ENCODE measurements at places on chromosomes 2 and 18. TPM values are rescaled to one million over a fixed set of nuclear protein-coding genes. Genes with fewer than 3 reads are reported as not detected.

The TLX2 gene
- not detected for total RNA-seq

The DCC gene
- total RNA-seq: not detected

The LYPD6 gene
- 12.2 TPM for total RNA-seq

DNA sequence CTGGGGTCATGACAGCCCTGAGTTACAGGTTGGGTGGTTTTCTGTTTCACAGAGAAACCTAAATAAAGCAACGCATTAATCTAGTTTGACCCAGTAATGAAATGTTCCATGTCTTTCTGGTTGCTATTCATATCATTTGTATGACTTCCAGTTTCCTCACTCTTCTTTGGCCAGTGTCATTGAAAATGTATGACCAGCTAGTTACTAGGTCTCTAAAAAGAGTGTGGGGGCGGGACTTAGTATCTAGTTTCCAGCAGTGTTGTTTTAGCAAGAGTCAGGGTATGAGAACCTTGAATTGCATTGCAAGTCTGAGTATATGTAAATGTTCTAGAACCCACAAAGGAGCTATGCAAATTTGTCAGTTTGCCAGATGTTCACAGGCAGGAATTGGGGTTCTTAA is 47.7 kb downstream of the SLC9A2 start:
- DNase-seq: no peak

DNA sequence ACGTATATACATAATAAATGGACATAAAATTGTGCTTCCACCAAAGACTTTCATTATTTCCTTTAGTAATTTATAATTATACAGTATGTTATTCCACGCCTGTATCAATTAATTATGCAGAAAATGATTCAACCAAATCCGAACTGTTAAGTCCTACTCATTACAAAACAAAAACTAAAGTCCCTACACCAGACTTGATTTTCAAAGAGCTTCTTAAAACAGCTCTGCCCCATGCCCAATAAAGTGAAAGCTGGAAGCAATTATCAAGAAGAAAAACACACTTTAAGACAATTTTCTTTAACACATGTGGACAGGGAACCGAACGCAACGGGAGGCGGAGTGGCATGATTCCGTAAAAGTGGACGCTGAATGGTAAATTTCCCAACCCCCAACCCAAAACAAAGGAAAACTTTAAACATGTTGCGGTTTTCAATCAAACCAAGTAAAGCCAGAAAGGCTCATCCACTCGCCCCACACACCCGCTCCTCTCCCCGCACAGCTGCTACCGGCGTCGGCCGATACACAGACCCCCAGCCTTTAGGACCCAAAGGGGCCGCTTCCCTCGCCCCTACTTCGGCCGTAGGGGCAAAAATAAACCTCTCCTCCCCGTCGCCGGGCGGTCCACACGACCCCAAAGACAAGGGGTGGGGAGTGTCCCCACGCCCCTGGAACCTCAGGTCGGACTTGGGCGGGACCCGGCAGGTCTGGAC is 705 bp downstream of the YES1 start:
- DNase-seq: no peak

DNA sequence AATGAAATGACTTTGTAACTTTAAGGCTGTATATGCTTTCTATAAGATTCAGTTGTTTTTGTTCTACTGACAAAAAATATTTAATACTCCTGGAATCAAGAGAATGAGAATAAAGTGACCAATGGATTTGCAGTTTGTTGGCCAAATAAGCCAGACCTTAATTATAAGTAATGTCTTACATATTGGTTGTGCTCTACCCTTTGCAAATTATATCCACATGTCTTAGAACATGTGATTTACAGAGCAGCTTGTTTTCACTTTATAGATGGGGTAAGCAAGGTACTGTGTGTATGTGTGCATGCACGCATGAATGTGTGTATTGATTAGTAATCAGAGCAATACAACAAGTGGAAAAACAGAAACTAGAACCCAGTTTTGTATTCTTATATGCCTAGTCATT is 59.1 kb downstream of the RMDN2 start:
- DNase-seq: no peak
